ENCODE measurements at places on chromosomes 2 and 18.
A peak's percentile ranks its signal among the peaks of the same experiment; 100 is the strongest.

DNA sequence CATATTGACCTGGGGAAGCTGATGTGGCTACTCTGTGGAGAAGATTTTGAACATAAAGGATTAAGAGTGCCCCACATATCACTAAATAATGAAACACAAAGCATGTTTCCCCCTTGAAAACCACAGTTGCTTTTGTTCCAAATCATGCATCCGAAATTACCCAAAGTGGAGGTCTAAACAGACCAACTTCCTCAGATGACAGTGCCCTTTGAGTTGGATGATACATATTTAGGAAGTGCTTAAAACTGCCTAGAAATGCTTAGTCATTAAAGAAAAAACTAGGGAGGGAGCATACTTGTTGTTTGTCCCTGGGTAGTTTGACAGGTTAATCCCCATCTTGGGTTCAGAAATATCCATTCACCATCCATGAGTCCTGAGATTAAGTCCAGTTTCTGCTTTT lies 1070.3 kb downstream of the SUCLG1 start:
- no peak for DNase-seq

GRCh38 chr2:145199042-145199441 lies 679.1 kb upstream of the ZEB2 start:
- DNase-seq = peak; percentile 6

- DNase-seq = no peak
These were observed 124.0 kb downstream of the HDAC4 start for GRCh38 chr2:239276851-239277250.

- peak; percentile 93 for DNase-seq
These were observed 149.6 kb downstream of the MBP start for GRCh38 chr18:76982841-76983583.

- DNase-seq = no peak
These were observed 1040.3 kb downstream of the TSN start for GRCh38 chr2:122795763-122796162.

DNA sequence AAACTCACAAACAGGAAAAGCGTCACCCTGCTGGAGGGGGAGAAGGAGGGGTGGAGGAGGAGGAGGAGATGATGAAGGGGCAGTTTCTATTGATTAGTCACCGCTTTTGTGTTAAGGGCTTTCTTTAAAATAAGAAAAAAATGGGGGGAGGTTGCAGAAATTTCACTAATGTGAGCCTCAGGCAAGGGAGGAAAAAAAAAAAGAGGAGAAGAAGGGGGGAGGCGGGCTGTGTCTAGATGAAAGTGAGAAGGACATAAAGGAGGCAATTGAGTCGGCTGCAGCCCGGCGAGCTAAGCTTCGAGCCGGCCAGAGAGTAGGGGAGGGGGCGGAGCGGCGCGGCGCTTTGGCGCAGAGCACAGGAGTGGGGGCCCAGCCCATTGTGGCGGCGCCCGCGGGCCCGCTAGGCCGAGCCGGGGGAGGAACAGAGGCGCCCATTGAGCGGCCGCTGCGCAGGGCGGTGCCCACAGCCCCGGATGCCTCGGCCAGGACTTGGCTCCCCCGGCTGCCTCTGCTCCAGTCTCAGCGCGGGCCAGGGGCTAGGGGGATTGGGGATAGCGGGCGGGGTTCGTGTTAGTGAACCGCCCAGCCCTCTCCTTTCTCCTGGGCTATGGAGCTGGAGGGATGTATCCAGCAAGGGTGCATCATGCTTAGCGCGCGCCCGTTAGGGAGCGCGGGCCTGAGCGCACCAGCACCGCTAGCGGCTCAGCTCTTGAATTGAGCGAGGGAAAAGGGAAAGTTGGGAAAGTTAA lies 7.9 kb downstream of the PAX3 start:
- peak; percentile 81 for DNase-seq
